Right ventricle myocardium superior (tissue), 1 donor: ENCODE measurements at places on chromosomes 5 and 9.

GRCh38 chr9:136711751-136712689 is at the start of gene DIPK1B:
Gene DIPK1B (plus strand): TSS chr9:136712572. CDS start chr9:136712666, 94 bp downstream.
- DNase-seq, result no peak

DNA sequence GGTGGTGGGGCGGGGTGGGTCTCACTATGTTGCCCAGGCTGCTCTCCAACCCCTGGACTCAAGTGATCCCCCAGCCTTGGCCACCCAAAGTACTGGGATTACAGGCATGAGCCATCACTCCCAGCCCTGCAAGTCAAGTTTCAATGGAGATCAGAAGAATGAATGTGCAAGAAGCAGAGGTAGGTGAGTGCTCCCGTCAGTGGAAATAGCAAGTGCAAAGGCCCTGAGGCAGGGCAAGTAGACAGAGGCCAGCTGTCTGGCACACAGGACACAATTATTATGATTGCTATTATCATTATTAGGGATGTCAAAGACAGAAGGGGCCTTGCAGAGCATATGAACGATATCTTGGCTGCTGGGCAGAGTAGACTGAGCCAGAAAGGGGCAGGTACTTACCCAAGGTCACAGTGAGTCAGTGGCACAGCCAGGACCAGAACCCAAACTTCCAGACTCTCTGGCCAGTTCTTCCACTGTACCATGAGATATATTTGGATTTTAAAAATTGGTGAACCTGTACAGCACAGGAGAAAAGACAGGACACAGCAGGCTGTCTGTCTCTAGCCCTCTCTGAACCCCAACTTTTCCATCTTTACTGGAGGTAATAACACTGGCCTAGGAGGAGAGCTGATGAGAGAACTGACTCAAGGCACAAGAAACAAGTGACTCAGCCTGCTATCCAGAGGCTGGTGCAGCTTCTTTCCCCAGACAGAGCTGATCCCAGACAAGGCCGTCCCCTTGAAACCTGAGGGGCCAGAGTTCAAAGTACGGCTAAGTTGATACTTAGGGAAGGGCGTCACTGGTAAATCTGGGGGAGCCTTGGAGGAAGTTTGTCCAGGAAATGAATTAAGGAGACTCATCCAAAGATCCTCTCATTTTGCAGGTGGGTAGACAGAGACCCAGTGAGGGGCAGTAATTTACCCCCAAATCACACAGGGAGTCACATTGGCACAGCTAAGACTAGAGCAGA is 1.4 kb downstream of the HDHD3 start:
- DNase-seq, result no peak

GRCh38 chr5:9728261-9728660 is 98.1 kb upstream of the TAS2R1 start:
- DNase-seq, result no peak

DNA sequence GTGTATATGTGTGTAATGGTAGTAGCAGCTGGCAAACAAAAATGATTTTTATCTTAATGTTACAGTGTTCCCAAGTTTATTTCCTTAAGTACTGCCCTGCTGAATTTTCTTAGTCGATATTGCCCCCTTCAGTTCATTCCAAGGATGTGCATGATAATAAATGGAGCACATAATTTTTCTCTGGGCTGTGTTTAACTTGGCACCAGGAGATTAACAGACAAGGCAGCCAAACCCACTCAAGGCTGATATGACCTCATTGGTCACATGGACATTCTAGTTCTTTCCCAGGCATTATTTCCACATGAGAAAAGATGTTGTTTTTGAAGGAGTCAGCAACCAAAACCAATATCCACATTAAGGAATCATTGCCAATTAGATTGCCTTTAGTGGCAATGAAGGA is 61.8 kb downstream of the COX7C start:
- DNase-seq, result no peak

- DNase-seq, result no peak
These were observed 69.2 kb downstream of the FAM114A2 start for GRCh38 chr5:153969563-153969895.

- peak; percentile 69 for DNase-seq
These were observed 20.4 kb downstream of the GNPDA1 start for GRCh38 chr5:141992349-141992963.

GRCh38 chr5:134226441-134227192 is 744 bp upstream of the PPP2CA start:
- DNase-seq, result no peak

DNA sequence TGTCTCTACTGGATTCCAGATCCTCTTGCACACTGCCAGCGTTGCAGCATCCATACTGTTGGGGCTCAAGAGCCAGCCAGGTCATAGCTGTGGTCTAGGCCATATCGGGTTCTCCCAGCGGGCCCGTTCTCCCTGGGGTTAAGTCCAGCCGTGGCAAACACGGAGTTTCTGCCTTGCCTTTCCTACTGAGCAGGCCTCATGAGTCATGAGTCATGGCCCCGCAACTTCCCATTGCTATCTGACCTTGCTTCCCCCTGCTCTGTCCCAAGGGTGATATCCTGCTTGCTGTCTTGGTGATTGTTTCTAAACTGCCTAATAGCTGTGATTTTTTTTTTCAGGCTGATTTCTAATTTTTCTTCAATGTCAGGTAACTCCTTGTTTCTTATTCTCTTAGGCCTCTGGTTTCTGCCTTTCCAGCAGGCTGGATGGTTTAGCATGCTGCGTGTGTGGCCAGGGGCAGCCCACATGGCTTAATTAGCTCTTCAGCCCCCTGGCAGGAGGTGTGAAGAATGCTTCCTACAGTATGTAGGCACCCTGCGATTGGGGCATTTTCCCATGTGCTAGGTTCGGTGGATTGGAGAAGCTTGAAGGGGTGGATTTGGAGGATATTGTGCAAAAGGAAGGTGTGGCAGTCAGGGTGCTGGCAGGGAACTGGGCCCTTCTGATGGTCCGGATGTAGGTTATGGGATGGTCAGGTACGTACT is 18.7 kb downstream of the DAPK1 start:
- DNase-seq, result peak; percentile 70

- DNase-seq, result peak; percentile 59
These were observed 34.4 kb upstream of the SLC25A51 start for GRCh38 chr9:37938121-37938891.

GRCh38 chr5:140827704-140828361 is at the start of gene PCDHA6:
Gene PCDHA6 (plus strand): TSS chr5:140827960. CDS start chr5:140828092, 132 bp downstream.
- no peak for DNase-seq
